Karpas-422 (cell line): ENCODE measurements at places on chromosomes 1 and 21.

- H3K4me3 ChIP-seq = no peak overlapping the region
- H3K27me3 ChIP-seq = no peaks in the 10 kb centered on the region
- H3K27ac ChIP-seq = no peak overlapping the region
- no peaks in the 10 kb centered on the region for H3K4me1 ChIP-seq
Observed at GRCh38 chr1:166090244-166090643, 76.6 kb downstream of the FAM78B start.

- H3K27me3 ChIP-seq = no peaks in the 10 kb centered on the region
- H3K27ac ChIP-seq = no peak overlapping the region
- no peaks in the 10 kb centered on the region for H3K36me3 ChIP-seq
- H3K4me1 ChIP-seq = no peaks in the 10 kb centered on the region
- H3K4me3 ChIP-seq = no peak overlapping the region
Observed at GRCh38 chr1:209106861-209107260, 476.7 kb upstream of the CAMK1G start.

- no peak overlapping the region for H3K4me3 ChIP-seq
- DNase-seq = no peak
- H3K27ac ChIP-seq = no peak overlapping the region
- no peaks in the 10 kb centered on the region for H3K36me3 ChIP-seq
- H3K4me1 ChIP-seq = no peaks in the 10 kb centered on the region
Observed at GRCh38 chr1:12411098-12411497, 181.3 kb downstream of the VPS13D start.

- no peak overlapping the region for H3K4me3 ChIP-seq
- H3K4me1 ChIP-seq = peaks cover 13% of the 10 kb centered on the region
- no peaks in the 10 kb centered on the region for H3K27me3 ChIP-seq
- H3K36me3 ChIP-seq = no peaks in the 10 kb centered on the region
- H3K27ac ChIP-seq = no peak overlapping the region
Observed at GRCh38 chr1:207311888-207312603, 9.4 kb upstream of the CD55 start.

DNA sequence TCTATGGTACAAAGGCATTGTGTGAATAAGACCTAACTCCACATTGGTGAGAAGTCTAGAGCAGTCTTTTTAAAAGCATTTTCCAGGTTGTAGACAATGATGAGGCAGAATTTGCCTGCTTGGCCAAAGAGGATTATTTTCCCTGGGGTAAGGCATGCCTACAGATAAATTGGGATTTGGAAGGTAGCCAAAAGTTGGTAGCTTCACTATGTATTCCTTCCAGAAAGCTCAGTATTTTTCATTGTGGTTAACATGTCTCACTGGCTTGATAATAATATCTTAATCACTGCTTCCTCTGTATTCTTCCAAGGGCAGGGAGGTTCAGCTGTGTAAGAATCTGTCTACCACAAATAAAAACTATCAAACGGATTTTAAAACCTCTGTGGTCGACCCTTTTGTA, 590.8 kb upstream of the PRMT6 start:
- H3K36me3 ChIP-seq = no peaks in the 10 kb centered on the region
- no peaks in the 10 kb centered on the region for H3K27me3 ChIP-seq
- H3K4me1 ChIP-seq = no peaks in the 10 kb centered on the region
- no peak overlapping the region for H3K4me3 ChIP-seq

- no peaks in the 10 kb centered on the region for H3K27me3 ChIP-seq
- no peak for DNase-seq
- no peaks in the 10 kb centered on the region for H3K4me1 ChIP-seq
- H3K4me3 ChIP-seq = no peak overlapping the region
- H3K27ac ChIP-seq = no peak overlapping the region
- peaks cover 55% of the 10 kb centered on the region for H3K36me3 ChIP-seq
Observed at GRCh38 chr1:19080721-19081120, 124.2 kb upstream of the IFFO2 start.

- no peak overlapping the region for H3K27ac ChIP-seq
- no peaks in the 10 kb centered on the region for H3K27me3 ChIP-seq
- no peak overlapping the region for H3K4me3 ChIP-seq
- no peak for DNase-seq
Observed at GRCh38 chr1:97636941-97637340, 283.9 kb downstream of the DPYD start.
